Lung (tissue), 17 donors: ENCODE measurements at places on chromosomes 5 and 9. TPM values are rescaled to one million over a fixed set of nuclear protein-coding genes. Genes with fewer than 3 reads are reported as not detected.

GRCh38 chr5:120415985-120416384 is 48.1 kb upstream of the PRR16 start:
- no peak for DNase-seq

- no peak for DNase-seq
Observed at GRCh38 chr5:34736445-34737115, 80.5 kb downstream of the RAI14 start.

- no peak for DNase-seq
Observed at GRCh38 chr5:132431632-132432031, 58.9 kb downstream of the IRF1 start.

Gene MRPL22
- 26.9 TPM for total RNA-seq

- DNase-seq, result no peak
Observed at GRCh38 chr5:56161927-56162326, 71.2 kb downstream of the ANKRD55 start.

Gene STPG3
- not detected for total RNA-seq

Gene PCDHGA8
- 1.9 TPM for total RNA-seq

Gene PCDHA2
- total RNA-seq, result 0.15 TPM

Gene IFNK
- not detected for total RNA-seq

GRCh38 chr5:168800701-168801100 is 221.5 kb upstream of the PANK3 start:
- DNase-seq, result no peak

Gene FREM1
- total RNA-seq, result 21.8 TPM

- DNase-seq, result no peak
Observed at GRCh38 chr9:38417003-38417945, 7.0 kb downstream of the IGFBPL1 start.

DNA sequence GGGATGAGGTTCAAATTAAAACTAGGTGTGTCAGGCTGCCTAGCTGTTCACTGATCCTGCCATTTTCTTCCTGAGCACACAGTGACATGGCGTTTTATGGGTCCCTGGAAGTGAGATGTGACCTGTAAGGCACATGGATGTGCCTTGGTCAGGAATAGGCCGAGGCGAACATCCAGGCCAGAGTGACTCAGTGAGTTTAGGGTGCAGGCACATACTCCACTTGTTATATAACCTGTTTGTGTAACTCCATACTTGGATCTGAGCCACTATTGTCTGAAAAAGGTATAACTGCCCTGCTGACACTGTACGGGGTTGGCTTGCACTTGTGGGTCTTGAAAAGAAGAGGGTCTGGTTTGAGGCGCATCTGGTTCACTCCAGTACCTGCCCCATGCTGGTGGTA is 150.1 kb upstream of the ADAMTS16 start:
- DNase-seq, result no peak

Gene FLT4
- 42.1 TPM for total RNA-seq
